Cortex of kidney (tissue), 1 donor: ENCODE measurements at places on chromosomes 3 and 15.

DNA sequence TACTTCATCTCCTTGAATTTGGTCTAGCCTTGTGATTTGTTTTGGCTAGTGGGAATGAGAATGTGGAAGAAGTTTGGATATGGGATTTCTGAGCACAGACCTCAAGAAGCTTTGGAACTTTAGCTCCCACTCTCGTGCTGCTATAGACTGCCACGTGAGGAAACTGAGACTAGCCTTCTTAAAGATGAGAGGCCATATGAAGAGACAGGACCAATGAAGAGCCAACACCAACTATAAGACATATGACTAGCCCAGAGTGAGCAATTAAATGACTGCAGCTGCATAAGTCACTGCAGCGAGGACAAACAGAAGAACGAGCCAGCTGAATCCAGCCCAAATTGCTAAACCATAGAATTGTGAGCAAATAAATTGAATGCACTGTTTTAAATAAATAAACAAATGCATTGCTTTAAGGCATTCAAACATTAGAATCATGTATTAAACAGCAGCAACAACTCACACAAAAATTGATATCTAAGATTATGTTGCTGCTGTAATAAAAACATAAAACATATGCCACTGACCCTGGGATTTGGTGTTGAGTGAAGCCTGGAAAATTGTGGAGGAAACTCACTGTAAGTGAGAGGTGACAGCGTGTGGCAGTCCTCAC, 15.7 kb upstream of the CNTN4 start:
- DNase-seq = no peak

DNA sequence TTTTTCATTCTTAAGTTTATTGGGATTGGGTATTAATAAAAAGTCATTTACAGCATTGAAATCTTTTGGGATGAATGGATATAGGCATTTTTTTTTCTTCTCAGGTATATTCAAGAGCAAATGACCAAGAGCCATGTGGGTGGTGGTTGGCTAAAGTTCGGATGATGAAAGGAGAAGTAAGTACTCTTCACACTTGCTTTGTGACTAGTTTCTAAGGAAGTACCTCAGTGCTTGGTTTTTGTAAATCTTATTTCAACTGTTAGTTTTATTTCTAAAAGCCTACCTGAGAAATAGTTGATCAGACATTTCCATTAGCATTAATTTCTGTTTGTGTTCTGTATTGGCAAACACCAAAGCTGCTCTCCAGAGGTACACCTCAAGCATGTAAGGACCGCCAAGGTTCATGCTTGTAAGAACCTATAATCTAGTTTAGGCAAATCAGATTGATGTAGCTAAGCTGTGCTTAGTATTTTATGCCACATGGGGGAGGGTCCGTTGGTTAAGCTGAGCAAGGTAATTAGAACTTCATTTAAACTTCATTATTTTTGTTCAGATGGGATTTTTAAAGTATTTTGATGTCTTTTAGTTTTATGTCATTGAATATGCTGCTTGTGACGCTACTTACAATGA, 35.4 kb downstream of the FXR1 start:
- no peak for DNase-seq

DNA sequence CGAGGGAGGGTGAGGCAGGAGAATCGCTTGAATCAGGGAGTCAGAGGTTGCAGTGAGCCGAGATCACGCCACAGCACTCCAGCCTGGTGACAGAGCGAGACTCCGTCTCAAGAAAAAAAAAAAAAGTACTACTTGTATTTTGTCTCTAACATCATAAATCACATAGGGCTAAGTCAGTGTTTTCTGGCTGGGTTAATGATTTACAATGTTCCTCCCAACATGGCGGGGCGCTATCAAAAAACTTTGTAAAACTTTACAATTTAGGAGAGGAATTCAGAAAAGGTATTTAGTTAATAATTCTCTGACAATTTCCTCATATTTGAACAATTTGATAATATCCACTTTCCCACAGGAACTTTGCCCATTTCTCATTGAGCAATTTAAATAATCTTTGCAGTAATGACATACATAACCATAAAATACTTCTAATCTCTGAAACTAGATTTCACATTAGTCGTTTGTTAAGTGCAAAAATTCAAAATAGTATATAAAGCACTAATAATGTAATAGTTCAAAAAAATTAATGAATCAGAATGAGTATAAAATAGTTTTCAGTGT, 26.6 kb upstream of the B3GNT5 start:
- no peak for DNase-seq

- no peak for DNase-seq
Measured at GRCh38 chr15:85723960-85724945, 70.5 kb downstream of the KLHL25 start.

GRCh38 chr15:85690561-85691231, 104.0 kb downstream of the KLHL25 start:
- no peak for DNase-seq

DNA sequence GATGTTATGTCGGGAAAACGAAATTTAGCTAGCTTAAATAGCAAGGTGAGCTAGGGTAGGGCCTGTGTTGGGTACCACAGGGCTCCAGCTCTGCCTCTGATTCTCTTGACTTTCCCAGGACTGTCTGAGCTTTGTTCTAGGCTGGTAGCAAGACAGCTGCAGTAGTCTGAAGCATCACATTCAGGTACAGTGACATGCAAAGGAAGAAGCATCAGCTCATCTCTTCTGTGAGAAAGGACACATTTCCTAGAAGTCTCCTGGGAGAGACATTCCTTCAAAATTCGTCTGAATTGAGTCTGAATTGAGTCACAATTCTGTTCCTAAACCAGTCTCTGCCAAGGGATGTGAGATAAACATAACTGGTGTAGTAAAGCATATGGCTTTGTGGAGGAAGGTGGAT, 8.5 kb upstream of the UBXN7 start:
- DNase-seq = no peak

- no peak for DNase-seq
Measured at GRCh38 chr3:57948080-57948671, 60.0 kb upstream of the FLNB start.

DNA sequence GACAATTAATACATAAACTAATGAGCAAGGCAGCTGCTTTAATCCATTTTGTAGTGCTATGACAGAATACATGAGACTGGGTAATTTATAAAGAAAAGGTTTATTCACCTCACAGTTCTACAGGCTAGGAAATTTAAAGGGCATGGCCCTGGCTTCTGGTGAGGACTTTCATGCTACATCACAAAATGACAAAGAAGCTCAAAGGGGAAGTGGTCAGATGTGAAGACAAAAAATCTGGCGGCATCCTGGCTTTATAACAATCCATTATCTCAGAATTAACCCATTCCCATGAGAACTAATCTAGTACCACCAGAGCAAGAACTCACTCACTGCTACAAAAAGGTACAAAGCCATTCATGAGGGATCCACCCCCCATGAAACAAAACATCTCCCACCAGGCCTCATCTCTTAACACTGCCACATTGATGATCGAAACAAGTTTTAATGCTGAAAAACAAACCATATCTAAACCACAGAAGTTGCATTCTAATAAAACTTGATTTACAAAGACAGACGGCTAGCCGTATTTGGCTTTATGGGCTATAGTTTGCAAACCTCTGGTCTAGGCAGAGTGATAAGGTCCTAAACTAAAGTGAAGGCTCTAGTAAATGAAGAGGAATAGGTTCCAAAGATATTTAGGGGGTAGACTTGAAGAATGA, 44.2 kb downstream of the GSK3B start:
- DNase-seq = no peak

- no peak for DNase-seq
Measured at GRCh38 chr3:143139762-143140161, 20.2 kb downstream of the CHST2 start.

DNA sequence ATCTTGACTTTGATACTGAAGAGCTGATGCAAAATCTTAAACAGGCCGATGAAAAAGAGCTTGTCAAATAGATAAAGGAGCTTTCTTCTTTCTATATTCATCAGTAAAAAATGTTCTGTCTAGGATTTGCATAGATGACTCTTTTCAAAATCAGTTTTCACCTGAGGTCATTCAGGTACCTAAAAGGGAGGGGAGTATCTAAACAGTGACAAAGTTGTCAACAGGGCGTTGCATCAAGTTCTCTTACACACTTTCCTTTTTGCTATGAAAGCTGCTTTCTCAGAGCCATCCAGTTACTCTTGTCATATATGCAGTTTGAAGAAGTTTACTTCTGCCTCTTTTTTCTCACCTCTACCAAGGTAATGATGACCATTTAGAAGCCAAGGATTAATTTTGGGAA, 60.0 kb downstream of the AKAP13 start:
- DNase-seq = no peak

- DNase-seq = no peak
Measured at GRCh38 chr15:55683376-55683775, 59.6 kb downstream of the PRTG start.

DNA sequence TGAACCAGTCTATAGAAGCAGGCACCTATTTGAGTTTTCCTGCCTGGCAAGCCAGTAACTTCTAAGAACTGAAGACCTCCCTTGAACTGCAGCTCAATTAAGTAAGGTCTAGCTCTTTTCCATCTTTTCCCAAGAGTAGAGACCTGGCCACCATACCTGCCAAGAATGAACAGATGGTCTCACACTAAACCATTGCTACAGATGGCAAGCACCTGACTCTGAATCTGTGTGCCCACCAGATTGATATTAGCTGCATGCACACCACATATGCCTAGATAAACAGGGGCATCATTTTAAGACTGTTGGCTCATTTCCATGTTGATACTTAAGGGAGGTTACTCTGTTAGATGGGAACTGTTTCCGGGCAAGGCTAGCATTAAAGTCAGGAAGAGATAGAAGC, 34.8 kb upstream of the GSK3B start:
- DNase-seq = no peak

- DNase-seq = no peak
Measured at GRCh38 chr15:25849157-25849921, 13.8 kb downstream of the ATP10A start.
